Hepatic stellate cell (primary cell): ENCODE measurements at places on chromosomes 11 and 22.

DNA sequence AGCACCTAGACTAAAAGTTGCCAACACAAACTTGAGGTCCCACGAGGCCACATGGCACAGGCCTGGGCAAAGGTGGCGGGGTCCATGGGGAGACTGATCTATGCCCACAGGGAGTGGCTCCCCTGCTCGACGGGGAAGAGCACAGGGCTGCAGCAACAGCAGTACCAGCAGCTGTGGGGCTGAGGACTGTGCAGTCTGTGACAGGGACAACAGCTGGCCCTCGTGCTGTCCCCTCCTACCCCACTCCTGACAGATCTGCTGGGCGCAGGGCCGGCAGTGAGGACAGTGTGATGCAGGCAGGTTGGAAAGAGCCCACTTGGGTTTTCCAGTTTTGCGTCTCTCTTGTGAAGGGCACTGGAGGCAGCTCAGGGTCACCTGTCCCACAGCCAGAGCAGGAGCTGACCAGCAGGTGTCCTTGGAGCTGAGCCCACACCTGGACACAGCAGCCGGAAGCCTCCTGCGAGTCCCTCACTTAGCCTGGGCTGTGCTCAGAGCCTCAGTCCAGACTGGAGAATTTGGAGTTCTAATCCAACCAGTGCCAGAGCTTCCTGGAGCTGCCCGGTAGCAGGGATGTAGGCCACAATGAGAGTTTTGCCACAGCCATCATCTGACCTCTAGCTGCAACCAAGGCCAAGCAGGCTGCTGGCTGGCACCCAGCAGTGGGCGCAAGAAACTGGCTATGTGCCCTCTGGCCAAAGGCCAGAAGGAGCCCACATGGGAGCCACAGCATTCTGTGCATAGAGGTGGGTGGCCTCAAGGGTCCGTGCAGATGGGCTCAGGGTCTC, 3.6 kb upstream of the GAS2L1 start:
- no peak for DNase-seq

DNA sequence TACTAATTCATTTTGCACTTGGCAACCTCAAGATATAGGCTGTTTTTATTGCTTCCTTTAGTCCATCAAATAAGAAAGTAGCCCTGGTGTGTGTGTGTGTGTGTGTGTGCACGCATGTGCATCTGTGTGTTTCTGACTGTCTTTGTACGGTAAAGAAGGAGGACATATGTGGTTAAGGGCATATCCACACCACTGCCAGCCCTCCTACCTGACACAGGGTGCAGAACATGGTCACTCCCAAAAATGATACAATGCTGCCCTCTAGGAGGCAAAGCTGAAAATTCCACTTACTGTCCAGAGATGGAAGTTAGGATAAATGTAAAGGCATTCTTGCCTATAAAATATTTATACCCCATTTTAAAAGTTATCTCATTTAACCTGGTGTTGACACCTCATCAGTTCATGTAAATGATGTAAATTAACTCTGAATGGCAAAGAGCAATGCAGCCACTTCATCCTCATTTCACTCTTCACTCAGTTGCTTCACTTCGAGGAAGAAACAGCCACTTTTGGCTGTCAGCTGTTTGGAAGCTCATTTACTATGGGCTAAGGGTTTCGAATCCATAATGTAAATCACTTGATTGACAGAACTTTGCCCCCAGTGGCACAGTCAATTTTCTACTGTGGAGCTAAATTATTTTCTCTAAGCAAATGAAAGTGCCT, 83.1 kb upstream of the MTNR1B start:
- DNase-seq: peak; percentile 69

DNA sequence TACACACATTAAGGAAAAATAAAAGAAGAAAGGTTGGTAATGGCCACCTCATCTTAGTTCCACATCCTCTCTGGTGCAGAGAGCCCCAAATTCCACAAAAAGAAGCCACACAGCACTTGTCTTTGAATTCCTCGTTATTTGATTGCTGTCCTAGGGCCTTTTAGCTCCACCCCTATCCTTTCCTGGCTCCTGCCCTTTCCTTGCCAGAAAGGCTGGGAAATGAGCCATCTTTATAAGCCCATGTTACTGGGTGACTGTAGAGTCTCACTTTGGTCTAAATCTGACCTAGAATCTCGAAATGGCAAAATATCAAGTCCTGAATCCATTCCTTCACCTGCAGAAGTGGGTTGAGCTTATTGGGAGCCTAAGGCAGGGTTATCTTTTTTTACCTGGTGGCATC, 4.3 kb upstream of the TMEM132A start:
- no peak for DNase-seq

- DNase-seq: peak; percentile 30
Measured at GRCh38 chr22:27283714-27284113, 517.8 kb downstream of the MN1 start.

DNA sequence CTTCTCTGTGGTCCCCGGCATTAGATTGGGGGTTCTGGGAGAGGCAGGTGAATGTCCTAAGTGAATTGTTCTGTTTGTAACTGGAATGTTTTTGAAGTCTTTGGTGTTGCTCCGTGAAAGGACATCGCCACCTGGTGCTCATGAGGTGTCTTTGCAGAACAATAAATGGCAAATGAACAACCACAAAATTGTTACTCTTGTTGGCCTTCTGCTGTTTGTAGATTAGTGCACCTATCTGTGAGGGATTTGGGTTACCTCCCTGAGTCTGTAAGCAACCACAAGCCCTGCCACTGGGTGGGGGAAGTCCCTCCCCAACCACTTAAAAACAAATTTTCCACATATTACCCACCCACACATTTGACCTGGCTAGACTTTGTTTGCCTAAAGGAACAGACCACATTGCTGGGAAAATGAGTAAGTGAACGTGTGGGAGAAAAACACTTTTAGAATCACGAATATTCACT, 4.7 kb downstream of the MPEG1 start:
- DNase-seq: no peak

DNA sequence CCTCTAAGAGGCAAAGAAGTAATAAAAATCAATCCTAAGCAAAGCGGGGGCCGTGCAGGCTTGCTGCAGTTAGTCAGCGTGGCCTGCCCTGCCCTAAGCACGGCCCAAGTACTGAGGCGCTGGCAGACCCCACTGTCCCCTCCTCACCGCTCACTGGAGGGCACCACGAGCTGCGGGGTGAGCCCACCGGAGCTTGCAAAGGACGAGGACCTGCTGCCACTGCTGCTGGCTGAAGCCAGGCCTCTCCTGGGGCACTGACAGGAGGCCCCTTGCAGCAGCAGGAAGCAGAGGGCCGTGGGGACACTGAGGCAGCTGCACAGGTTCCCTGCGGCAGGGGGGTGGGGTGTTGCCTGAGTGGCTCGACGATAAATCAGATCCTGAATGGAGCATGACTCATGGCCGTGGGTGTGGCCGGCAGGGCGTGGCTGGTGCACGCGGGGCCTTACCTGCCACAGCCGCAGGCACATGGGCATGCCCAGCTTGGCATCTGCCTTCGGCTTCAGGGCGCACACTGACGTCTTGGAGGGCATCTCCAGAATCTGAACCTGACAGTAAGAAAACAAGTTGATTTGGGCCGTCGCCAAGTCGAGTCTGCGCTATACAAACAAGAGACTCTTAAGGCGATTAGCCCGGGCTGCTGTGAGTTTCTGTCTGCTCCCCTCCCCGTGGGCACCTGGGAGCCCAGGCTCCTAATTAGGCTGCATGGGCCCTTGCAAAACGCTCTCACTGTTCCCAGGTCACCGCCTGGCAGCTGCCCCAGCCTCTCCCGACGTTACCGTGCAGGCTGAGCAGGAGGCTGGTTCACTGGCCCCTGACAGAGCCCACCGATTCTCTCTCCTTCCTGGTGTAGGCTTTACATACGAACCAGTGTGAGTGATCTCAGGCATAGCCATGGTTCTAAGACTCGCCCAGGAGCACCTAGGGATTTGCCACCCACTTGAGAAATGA, 45.9 kb downstream of the TBX1 start:
- no peak for DNase-seq

DNA sequence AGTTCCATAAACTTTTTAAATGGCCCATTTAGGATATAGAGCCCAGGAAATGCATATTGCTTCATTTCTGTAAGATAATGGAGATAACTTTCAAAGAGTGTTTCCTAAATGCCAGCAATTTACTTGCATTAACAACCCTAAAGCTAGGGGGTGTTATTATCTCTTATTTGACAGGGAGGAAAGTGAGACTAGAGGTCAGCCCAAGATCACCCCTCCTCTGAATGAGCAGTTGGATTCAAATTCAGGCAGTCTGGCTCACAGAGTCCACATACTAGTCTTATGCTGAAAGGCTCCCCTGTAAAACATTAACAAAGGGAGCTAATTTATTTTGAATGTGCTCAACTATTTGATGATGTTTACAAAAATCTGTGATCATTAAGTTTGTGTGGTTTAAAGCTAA, 49.9 kb upstream of the TRIM77 start:
- DNase-seq: no peak

DNA sequence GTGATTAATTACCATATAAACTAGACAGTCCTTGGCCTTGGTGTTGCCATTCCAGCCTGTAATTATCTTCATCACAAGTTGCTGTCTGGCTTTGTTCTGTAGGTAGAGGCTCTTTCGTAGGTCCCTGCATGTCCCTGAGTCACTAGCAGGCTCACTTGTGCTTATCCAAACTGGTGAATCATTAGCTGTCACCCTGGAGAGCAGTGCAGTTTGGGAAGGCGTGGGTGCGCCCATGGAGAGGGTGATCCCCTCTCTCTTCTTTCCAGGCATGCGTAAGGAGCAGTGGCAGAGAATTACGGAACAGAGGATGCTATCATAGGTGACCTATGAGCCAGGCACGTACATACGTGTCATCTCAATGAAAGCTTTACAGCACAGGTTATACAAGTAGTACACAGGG, 11.0 kb upstream of the EHF start:
- no peak for DNase-seq

GRCh38 chr22:47625013-47625385, 862.5 kb downstream of the TBC1D22A start:
- DNase-seq: no peak

- peak; percentile 92 for DNase-seq
Measured at GRCh38 chr11:75325713-75326438, 25.6 kb downstream of the ARRB1 start.

DNA sequence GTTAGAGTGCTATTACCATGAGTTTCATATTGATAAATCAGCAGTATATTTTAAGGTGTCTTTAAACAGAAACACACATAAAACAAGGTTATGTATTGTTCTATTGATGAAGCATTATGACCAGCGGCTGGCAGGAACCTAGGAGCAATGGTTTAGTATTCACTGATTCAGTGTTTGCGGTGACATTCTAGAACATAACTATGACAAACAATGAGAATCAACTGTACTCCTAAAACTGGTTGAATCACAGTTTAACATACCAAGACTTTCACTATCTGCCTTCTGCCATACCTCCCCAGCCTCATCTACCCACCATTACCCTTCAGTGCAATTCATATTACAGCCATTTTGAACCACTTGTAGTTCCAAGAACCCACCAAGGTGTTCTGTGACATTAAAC, 8.8 kb downstream of the HOATZ start:
- DNase-seq: no peak

DNA sequence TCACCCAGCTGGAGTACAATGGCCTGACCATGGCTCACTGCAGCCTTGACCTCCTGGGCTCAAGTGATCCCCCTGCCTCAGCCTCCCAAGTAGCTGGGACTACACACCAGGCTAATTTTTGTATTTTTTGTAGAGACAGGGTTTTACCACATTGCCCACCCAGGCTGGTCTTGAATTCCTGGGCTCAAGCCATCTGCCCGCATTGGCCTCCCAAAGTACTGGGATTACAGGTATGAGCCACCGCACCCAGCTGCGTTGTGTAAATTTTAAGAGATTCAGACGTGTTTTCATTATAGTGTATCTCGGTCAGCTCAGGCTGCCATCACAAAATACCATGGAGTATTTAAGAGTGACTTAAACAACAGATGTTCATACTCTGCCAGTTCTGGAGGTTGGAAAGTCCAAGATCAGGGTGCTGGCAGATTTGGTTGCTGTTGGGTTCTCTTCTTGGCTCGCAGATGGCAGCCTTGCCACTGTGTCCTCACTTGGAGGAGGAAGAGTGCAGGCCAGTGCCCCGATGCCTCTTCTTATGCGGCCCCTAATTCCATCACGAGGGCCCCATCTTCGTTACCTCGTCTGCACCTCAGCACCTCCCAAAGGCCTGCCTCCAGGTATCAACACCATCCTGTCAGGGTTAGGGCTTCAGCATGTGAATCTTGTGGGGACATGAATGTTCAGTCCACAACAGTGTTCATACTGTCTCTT, 32.6 kb upstream of the PARVB start:
- DNase-seq: no peak

DNA sequence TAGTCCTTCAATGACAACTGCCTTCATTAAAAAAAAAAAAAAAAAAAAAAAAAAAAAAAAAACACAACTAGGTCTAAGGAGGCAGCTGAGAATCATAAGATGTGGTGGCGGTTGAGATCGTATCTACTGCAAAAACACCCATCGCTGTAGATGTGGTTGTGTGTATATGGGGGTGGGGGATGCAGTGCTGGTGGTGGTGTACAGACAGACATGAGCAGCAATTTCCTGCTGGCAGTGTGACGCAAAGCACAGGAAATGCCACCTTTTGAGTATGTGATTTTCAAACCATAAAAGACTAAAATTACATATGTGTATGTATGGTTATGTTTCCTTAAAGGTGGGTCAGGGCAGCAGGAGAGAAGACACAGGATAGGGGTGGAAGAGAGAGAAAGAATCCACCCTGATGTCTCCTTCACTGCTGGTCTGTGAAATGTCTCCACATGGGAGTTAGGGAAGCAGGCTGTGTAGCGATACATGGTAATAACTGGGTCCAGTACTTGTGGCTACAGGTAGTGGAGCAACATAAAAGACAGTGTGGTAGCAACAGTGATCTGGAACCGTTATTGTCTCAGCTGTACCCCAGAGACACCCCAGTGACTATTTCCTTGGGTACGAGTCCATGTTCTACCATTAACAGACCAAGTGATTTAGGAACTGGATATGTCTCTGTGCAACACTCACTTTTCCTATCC, 57.9 kb downstream of the SYTL2 start:
- DNase-seq: no peak

DNA sequence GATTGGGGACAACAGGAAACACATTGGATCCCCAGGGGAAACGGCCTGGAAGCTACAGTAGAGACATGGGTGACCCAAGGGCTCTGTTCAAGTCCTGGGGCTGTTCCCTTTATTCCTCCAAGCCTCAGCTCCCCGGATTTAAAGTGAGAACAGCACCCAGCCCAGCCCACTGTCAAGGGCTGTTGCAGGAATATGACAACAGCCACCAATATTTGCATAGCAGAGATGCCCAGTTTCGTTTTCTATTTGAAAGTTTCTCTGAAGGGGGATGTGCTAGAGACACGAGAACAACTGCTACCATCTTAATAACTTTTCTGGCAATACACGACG, 81.1 kb upstream of the WNT7B start:
- peak; percentile 86 for DNase-seq
